ENCODE measurements at places on chromosomes 5 and 9.

DNA sequence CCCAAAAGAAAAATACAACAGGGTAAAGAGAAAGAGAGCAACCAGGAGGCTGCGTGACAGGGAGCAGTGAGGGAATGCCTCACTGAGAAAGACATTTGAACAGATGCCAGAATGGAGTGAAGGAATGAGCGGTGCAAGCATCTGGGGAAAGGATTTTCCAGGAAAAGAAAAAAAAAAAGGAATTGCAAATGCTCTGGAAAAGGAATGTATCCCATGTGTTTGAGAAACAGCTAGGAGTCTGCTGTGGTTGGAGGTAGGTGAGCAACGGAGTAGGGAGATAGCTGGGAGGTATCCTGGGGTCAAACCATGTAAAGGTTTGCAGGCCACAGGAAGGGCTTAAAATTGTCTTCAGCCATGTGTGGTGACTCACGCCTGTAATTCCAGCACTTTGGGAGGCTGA, 23.6 kb upstream of the CEMIP2 start:
- DNase-seq, result no peak

DNA sequence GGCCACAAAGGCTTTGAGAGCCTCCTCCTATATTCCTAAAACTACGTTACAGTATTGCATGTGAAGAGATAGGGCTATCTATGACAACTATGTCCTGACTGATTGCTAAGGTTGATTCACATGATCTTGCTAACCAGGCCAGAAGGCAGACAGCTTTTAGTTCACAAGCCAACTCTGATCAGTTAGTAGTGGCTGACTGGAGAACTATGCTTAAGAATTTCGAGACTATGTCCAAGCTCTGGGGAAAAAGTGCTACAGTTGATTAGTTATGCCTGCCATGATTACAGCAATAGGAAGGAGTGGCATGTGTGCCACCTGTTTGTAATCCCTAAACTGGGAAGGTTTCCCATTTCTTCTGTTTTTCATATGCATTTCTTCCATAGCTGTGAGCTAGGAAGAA, 223.4 kb downstream of the DOCK8 start:
- DNase-seq, result no peak

DNA sequence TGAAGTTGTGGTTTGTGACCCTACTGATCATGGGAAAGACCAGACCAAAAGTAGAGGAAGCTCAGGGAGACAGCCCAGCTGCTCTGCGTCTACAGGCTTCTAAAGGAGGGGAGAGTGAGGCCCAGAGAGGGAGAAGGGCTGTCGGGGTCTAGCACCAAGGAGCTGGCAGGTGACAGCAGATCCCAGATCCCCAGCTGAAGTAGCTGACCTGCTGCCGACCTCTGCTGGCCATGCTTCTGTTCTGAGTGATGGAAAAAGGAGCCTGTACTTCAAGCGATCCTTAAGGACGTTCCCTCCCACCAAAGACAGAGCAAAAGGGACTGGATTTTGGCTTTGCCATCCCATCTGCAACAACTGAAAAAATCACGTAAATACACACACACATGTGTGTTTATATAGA, 22.7 kb upstream of the QSOX2 start:
- peak; percentile 64 for DNase-seq

- no peak for DNase-seq
Measured at GRCh38 chr9:97475059-97475458, 26.4 kb upstream of the TMOD1 start.

GRCh38 chr5:135577421-135577820, 1.4 kb downstream of the CXCL14 start:
- no peak for DNase-seq

GRCh38 chr5:14793851-14794250, 77.7 kb downstream of the ANKH start:
- DNase-seq, result no peak

DNA sequence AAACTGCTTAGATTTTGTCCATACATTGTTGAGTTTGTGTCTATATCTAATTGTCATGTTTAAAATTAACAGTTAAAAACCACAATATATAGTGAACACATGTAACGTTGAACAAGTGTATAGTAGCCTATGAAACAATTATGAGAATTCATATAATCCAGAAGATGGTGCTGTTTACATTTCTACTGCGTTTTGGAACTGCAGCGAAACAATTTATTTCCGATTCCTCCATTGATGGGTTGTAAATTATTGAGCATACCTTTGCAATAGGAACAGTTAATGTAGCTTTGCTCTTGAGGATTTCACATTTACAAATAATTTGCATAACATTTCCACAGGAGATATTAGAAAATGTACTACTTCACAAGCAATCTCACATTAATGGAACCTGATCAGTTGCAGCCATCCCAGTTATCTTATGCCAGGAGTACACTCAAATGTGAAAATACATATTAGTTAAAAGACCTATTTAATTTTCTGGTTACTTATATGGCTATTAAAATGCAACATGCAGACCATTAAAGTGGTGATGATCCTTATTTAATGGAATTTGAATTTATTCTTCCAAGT, 411.8 kb downstream of the CDH10 start:
- DNase-seq, result no peak

DNA sequence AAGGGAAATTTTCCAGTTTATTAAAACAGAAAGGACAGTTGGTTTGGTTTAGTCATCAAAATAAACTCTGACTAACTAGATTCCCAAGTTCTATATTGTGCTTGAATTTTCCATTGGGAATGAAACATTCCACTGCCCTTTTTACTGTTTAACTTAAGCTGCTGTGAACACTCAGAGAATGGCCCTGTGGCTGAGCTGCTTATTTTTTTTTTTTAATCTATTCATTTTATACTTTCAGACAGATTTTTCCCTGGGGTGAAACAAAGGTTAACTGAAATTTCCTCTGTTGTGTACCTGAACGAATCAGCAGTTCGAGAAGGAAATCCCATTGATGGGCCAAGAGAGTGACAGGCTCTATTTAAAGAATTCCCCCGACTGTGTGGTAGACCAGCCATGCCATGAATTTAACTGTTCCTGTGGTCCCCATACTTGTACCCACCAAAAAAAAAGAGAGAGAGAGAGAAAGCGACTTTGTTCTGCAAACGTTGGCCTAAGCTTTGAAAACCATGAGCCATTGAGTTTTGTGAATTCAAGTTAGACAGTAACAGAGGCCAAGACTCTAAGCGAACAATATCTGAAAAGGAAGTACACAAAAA, 138.7 kb upstream of the GRHPR start:
- DNase-seq, result no peak

GRCh38 chr9:129737479-129738274, 15.2 kb downstream of the PTGES start:
- peak; percentile 94 for DNase-seq

GRCh38 chr5:58241389-58241788, 218.5 kb downstream of the PLK2 start:
- no peak for DNase-seq

GRCh38 chr5:148957591-148958202, 105.2 kb downstream of the SH3TC2 start:
- peak; percentile 29 for DNase-seq

- no peak for DNase-seq
Measured at GRCh38 chr5:5710471-5710870, 288.0 kb downstream of the ICE1 start.

GRCh38 chr5:147659166-147659929, 123.2 kb downstream of the JAKMIP2 start:
- DNase-seq, result no peak

- DNase-seq, result no peak
Measured at GRCh38 chr5:128462330-128462729, 75.7 kb downstream of the FBN2 start.

GRCh38 chr9:13807118-13807517, 506.8 kb downstream of the NFIB start:
- DNase-seq, result no peak

DNA sequence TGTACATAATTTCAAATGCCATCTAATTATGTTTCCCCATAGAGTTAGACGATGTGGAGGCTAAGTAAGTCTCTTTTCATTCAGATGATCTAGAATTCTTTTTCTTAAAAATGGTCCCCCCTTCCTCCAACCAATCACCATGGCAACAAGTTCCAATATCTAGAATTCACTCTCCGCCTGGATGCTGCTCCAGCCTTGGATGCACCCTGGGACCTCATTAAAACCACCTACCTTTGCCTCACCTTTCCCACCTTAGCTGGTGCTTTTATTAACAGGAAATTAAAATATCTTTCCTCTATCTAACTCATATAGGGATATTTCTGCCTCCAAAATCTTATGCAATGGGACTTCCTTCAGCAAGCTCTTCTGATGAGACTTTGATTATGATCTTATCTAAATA, 49.0 kb downstream of the DIRAS2 start:
- DNase-seq, result no peak

DNA sequence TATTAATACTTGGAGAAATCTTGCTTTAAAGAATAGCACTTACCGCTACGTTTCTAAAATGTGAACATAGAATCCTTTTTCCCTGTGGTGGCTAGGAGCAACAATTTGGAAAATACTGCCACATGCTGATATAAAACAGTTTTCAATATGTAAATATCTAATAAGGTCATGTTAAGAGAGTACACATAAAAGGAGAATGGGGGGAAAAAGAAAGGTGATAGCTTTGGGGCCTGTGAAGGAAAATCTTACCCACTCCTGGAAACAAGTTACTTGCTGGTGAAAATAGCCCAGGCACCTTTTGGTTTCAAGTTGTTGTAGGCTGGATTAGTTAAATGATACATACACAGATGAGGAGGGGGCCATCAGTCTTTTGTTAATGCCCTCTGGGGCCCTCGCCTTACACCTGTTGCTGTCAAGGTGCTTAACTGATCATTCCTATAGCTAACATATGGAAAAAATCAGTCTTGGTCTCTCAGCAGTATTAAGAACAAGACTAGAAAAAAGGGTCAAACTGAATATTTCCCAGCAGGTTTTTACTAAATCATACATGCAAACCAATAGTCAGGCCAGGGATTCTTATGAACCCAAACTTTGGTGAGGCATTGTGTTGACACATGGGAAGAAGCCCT, 24.1 kb downstream of the FYB1 start:
- DNase-seq, result no peak

DNA sequence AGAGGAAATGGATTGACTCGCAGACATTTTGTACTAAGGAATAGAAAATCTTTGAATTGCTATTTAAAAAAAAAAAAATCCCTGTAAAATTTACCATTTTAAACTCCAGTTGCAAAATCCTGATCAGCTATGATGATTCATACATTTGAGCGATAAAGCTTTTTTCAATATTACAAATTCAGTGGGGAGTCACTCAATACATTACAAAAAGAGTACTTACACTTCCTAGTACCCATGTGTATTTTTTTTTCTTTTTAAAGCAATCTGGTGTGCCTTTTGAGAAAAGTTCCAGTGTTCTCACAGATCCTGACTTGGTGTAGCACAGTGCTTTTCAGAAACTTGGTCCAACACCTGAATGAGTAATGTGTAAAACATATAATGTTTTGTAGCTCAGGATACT, 54.3 kb downstream of the PIK3R1 start:
- DNase-seq, result no peak

- no peak for DNase-seq
Measured at GRCh38 chr5:78560000-78560855, 88.3 kb downstream of the LHFPL2 start.

GRCh38 chr5:181171782-181172181, 24.4 kb downstream of the OR2V2 start:
- no peak for DNase-seq

- no peak for DNase-seq
Measured at GRCh38 chr5:35741971-35742370, 114.7 kb upstream of the IL7R start.

DNA sequence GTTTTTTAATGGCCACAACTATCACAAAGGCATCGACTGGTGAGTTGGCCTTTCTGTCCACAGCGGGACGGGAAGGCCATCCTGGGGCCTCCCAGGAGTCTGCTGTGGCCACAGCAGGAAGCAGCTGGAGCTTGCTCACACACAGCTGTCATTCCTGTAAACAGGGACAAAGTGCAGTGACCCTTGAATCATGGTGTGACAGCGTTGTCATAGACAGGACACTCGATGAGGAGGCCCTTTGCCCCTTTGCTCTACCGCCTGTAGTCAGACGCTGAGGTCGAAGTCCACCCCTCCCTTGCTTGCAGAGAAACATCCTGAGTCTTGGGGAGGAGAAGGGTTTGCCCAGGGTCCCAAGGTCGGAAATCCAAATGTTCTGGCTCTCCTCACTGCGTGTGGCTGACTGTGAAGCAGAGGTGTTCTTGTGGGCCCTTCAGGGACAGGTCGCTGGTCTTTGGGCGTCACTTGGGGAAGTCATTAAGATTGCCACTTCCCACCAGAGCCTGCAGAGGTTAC, 35.1 kb downstream of the NDST1 start:
- DNase-seq, result peak; percentile 82

- no peak for DNase-seq
Measured at GRCh38 chr9:71937898-71938297, 26.5 kb downstream of the C9orf85 start.

DNA sequence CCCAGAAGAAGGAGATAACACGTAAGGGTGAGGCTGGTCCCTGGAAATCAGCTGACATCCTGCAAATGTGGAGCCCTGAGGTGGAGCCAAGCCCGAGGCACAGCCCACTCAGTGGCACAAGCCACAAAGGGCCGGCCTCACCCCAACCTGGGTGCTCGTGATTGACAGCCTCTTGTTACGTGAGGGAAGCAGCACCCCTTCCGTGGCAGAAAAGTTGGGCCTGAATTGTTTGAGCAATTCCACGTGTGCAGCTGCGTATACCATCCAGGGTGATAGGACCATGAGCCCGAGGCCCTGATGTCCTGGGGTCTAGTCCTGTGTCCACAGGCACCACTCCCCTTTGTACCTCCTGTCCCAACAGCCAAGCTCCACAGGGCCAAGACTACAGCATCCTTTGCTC, 4.8 kb downstream of the ORM2 start:
- DNase-seq, result no peak

- DNase-seq, result no peak
Measured at GRCh38 chr9:84811072-84811750, 141.7 kb downstream of the NTRK2 start.

DNA sequence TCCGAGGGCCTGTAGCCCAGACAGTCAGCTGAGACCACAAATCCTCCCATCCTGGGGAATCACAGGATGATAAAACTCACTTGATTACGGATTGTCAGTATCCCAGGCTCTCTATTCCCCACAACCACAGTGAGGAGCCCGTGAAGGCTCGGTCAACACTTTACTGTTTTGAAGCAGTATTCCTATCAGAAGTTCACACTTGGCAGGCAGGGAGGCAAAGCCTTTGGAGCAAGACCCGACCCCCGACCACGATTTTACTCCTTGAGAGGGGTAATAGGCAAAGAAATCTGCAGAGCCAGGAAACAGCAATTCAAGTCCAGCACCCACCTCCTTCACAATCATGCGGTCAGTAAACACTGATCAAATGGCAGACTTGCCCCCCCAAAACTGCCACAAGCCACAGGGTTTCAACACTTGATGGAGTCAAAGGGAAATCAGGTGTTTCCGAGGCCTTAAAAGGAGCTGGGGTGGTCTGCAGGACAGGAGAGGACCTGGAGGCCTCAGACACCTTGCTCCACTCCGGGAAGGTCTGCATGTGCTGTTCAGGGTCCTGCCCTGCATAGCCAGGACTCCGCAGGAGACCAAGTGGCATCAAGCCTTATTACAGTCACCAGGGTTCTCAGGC, 25.2 kb downstream of the BICD2 start:
- DNase-seq, result no peak

- DNase-seq, result no peak
Measured at GRCh38 chr9:14749741-14750211, 27.2 kb upstream of the CER1 start.

- no peak for DNase-seq
Measured at GRCh38 chr9:24899463-24899862, 353.8 kb upstream of the IZUMO3 start.

- no peak for DNase-seq
Measured at GRCh38 chr5:154273028-154273617, 82.6 kb downstream of the GALNT10 start.
